ENCODE measurements at places on chromosomes 7 and 10.

- DNase-seq: no peak
- H3K27ac ChIP-seq: no peak overlapping the region
- H3K27me3 ChIP-seq: no peaks in the 10 kb centered on the region
- H3K4me3 ChIP-seq: no peak overlapping the region
- H3K4me1 ChIP-seq: no peaks in the 10 kb centered on the region
Observed at GRCh38 chr7:45609180-45609579, 35.0 kb downstream of the ADCY1 start.

GRCh38 chr10:46294641-46295220 is 7.9 kb downstream of the ANTXRL start:
- H3K27ac ChIP-seq: no peak overlapping the region
- H3K27me3 ChIP-seq: no peaks in the 10 kb centered on the region
- no peaks in the 10 kb centered on the region for H3K4me1 ChIP-seq
- no peak overlapping the region for H3K4me3 ChIP-seq

DNA sequence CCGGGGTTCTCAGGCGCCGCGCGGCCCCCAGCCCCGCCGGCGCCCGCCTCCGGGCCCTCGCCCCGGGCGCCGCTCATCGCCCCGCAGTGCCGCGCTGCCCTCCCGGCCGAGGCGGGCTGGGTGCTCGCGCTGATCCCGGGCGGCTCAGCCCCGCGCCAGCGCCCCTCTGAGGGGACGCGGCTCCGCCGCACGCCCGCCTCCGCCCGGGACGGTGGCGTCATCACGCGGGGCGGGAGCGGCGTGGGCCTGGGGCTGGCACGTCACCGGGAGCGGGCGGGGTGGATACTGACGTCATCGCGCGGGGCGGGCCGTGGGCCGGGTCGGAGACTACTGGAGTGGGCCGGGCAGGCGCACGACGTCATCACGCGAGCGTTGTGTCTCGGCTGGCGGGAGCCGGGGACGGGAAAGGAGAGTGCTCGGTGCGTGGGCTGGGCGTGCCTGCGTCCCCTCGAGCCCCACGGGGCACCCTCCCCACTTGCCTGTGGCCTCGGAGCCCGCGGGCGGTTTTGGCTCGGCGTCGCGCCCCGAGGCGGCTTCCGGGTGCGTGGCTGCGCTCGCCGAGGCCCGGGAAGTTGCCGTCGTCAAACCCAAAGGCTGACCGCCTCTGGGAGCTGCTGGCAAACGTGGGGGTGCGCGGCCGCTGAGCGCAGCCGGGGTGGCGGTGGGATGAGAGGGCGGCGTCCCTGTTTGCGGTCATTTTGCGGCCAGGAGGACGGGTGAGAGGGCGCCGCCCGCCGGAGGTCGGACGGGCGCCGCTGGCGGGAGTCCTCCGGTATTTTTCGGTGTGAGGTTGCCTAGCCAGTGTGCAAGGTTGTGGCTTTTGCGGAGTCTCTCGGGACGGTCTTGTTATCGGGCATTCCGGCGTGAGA is at the start of gene ESYT2:
Gene ESYT2 (minus strand): TSS at position 168 of the 869 bp plus-strand sequence. CDS start 91 bp downstream, at position 77.
- H3K4me1 ChIP-seq: peaks cover 15% of the 10 kb centered on the region
- peak within 1 kb of the TSS; percentile 67 for H3K4me3 ChIP-seq
- H3K27me3 ChIP-seq: no peaks in the 10 kb centered on the region
- peak; percentile 100 for DNase-seq
- H3K27ac ChIP-seq: peak within 1 kb of the TSS; percentile 97

DNA sequence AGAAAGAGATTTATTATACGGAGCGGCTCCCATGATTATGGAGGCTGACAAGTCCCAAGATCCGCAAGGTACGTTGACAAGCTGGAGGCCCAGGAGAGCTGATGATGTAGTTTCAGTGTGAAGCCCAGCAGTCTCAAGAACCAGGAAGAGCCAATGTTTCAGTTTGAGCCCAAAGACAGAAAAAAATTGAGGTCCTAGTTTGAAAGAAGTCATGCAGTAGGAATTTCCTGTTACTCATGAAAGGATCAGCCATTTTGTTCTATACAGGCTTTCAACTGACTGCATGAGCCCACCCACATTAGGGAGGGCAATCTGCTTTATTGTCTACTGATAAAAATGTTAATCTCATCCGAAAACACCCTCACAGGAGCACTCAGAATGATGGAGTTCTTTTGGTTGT is 51.5 kb downstream of the CCDC71L start:
- H3K27ac ChIP-seq: no peak overlapping the region
- no peak for DNase-seq
- no peaks in the 10 kb centered on the region for H3K36me3 ChIP-seq
- no peaks in the 10 kb centered on the region for H3K4me1 ChIP-seq
- H3K4me3 ChIP-seq: no peak overlapping the region

- H3K27ac ChIP-seq: no peak overlapping the region
- H3K36me3 ChIP-seq: peaks cover 12% of the 10 kb centered on the region
- no peaks in the 10 kb centered on the region for H3K4me1 ChIP-seq
- no peaks in the 10 kb centered on the region for H3K27me3 ChIP-seq
Observed at GRCh38 chr7:105625986-105626385, 44.7 kb upstream of the EFCAB10 start.

- H3K27ac ChIP-seq: peak overlapping the region; percentile 39
- H3K4me1 ChIP-seq: peaks cover 4% of the 10 kb centered on the region
- no peak for DNase-seq
- no peaks in the 10 kb centered on the region for H3K27me3 ChIP-seq
- peaks cover 7% of the 10 kb centered on the region for H3K36me3 ChIP-seq
- no peak overlapping the region for H3K4me3 ChIP-seq
Observed at GRCh38 chr10:69389827-69390490, 26.8 kb downstream of the TACR2 start.

DNA sequence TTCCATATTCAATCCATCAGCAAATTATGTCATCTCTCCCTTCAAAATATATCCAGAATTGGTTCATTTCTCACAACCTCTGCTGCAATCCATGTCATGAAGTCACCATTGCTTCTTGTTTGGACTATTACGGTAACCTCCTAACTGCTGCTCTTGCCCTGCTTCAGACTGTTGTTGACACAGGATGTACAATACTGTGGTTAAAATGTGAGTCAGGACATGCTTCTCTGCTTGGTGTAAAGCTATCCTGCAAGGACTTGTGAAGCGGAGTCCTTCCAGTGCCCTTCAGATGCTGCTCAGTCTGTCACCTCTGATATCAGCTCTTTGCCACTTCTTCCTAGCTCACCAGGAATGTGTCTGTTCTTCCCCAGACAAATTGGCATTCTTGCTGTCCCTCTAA is 10.4 kb upstream of the NXPH1 start:
- DNase-seq: no peak
- no peak overlapping the region for H3K27ac ChIP-seq
- no peaks in the 10 kb centered on the region for H3K36me3 ChIP-seq
- H3K27me3 ChIP-seq: no peaks in the 10 kb centered on the region

GRCh38 chr7:29471444-29472138 is 92.0 kb upstream of the PRR15 start:
- H3K27ac ChIP-seq: no peak overlapping the region
- no peaks in the 10 kb centered on the region for H3K27me3 ChIP-seq
- no peaks in the 10 kb centered on the region for H3K4me1 ChIP-seq

DNA sequence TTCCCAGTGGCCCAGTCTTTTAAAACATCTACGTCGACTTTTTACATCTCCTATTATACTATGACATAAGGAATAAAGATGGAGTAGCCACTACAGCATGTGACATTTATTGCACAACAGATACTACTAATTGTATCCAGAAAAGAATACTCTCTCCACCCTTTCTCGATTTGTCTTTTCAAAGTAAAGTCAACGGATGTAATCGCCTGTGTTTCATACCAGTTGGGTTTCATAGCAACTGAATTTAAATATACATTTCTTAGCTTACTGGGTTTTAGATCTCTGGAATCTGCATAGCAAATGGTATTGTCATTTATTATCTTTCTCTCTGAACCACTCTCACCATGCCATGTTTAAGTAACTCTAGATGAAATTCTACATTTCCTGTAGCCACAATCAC is 86.4 kb upstream of the TRIL start:
- H3K4me3 ChIP-seq: no peak overlapping the region
- no peak overlapping the region for H3K27ac ChIP-seq
- no peaks in the 10 kb centered on the region for H3K27me3 ChIP-seq
- no peaks in the 10 kb centered on the region for H3K4me1 ChIP-seq

DNA sequence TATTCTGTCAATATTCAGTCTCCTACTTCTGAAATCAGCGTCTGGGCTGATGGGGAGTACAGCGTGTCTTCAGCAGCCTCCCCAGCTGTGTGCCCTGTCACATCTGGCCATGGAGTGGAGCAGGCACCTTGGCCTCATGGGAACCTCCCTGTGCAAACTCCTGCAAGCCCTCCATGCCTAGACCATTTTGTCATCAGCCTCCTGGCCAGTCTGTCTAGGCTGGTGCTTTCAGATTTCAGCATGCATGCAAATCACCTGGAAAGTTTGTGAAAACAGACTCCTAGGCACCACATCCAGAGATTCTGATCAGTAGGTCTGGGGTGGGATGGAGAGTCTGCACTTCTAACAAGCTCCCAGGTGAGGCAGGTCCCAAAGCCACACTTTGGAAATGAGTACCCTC is 26.2 kb upstream of the CCSER2 start:
- H3K4me3 ChIP-seq: no peak overlapping the region
- DNase-seq: no peak

- H3K4me1 ChIP-seq: no peaks in the 10 kb centered on the region
- peaks cover 4% of the 10 kb centered on the region for H3K27me3 ChIP-seq
- no peaks in the 10 kb centered on the region for H3K36me3 ChIP-seq
- H3K4me3 ChIP-seq: no peak overlapping the region
- no peak for DNase-seq
Observed at GRCh38 chr7:103437623-103438022, 8.4 kb downstream of the SLC26A5 start.

GRCh38 chr10:75922435-75922834 is 491.0 kb downstream of the LRMDA start:
- no peak overlapping the region for H3K27ac ChIP-seq
- H3K4me1 ChIP-seq: no peaks in the 10 kb centered on the region
- no peaks in the 10 kb centered on the region for H3K27me3 ChIP-seq
- no peaks in the 10 kb centered on the region for H3K36me3 ChIP-seq
- DNase-seq: no peak
- H3K4me3 ChIP-seq: no peak overlapping the region

GRCh38 chr7:51295440-51296245 is 21.0 kb downstream of the COBL start:
- no peak overlapping the region for H3K4me3 ChIP-seq
- H3K36me3 ChIP-seq: no peaks in the 10 kb centered on the region
- no peaks in the 10 kb centered on the region for H3K27me3 ChIP-seq
- no peak overlapping the region for H3K27ac ChIP-seq
- H3K4me1 ChIP-seq: no peaks in the 10 kb centered on the region
- no peak for DNase-seq

- H3K27me3 ChIP-seq: no peaks in the 10 kb centered on the region
- no peaks in the 10 kb centered on the region for H3K4me1 ChIP-seq
- no peak overlapping the region for H3K27ac ChIP-seq
Observed at GRCh38 chr7:78130446-78131215, 332.1 kb downstream of the PHTF2 start.

DNA sequence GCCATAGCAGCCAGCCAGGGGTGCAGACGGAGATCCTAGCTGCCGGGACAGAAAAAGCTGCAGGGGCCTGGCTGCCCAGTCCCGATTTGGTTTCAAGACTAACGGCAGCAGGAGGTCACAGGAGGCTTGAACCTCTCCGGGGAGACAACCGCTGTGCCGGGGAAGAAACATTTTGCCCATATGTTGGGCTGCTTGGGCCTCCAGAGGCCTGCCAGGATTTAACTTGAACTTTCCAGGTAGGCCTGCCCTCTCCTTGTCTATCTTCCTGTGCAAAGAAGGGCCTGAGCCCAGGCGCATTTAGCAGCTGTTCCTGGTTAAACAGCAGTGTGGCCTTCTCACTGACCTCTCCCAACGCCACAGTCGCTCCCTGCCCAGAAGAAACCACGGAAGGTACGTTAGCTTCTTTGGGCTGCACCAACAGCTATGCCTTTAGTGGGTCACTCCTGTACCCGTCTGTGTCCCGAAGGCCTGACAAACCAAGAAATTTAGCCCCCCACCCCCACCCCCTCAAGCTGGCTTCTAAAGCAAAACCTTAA is 17.1 kb upstream of the PTF1A start:
- no peak overlapping the region for H3K27ac ChIP-seq
- no peaks in the 10 kb centered on the region for H3K4me1 ChIP-seq

DNA sequence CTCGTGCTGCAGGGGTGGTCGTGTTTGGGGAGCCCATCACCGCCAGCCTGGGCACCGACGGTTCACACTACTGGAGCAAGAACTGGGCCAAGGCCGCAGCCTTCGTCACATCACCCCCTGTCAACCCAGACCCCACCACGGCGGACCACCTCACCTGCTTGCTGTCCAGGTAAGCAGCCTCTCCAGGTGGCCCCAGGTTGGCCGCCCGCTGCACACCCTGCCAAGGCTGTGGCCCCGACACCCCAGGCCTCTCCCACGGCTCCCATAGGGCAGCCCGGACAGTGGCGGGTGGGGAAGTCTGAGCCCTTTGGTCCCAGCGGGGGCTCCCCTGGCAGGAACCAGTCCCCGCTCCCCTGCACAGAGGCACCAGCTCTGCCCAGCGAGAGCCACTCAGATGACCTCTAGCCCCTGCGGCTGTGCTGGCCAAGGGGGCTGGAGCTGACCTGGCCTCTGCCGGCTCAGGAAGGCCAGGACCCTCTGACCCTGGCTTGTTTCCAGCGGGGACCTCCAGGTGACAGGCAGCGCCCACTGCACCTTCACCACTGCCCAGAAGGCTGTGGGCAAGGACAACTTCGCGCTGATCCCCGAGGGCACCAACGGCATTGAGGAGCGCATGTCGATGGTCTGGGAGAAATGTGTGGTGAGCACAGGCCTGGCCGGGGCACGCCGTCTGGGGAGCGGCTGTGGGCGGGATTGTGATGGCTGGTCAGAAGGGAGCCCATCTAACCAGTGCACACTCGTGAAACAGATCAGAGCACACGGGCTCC is 13.8 kb downstream of the DPYSL4 start:
- H3K27me3 ChIP-seq: no peaks in the 10 kb centered on the region
- no peak overlapping the region for H3K4me3 ChIP-seq
- no peak overlapping the region for H3K27ac ChIP-seq
- DNase-seq: no peak

DNA sequence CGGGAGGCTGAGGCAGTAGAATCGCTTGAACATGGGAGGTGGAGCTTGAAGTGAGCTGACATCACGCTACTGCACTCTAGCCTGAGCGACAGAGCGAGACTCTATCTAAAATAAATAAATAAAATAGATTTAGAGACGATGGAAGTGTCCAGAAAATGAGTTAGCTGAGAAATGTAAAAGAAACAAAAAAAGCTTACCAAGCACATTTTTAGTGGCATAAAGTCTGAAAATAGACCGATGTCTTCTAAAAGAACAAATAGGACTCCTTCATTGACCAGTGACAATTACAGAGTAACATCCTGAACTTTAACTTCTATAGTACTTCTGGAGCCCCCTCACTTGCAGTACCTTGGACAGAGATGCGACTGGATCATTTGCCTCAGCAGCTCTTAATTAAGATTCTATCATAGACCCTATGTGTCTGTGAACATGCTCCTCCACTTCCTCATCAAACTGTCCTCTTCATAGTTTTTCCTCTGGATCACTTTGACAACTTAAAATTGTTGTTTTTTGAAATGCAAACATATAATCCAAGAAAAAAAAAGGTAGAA is 25.2 kb upstream of the SRPK2 start:
- no peaks in the 10 kb centered on the region for H3K27me3 ChIP-seq
- no peak overlapping the region for H3K4me3 ChIP-seq
- no peak overlapping the region for H3K27ac ChIP-seq
- DNase-seq: no peak
